Foreskin fibroblast (primary cell): ENCODE measurements at places on chromosomes 5 and 9.
A peak's percentile ranks its signal among the peaks of the same experiment; 100 is the strongest.

GRCh38 chr5:422323-423232 lies 20.4 kb upstream of the EXOC3 start:
- DNase-seq = no peak

GRCh38 chr9:71781391-71781790 lies 13.1 kb upstream of the CEMIP2 start:
- no peak for DNase-seq

DNA sequence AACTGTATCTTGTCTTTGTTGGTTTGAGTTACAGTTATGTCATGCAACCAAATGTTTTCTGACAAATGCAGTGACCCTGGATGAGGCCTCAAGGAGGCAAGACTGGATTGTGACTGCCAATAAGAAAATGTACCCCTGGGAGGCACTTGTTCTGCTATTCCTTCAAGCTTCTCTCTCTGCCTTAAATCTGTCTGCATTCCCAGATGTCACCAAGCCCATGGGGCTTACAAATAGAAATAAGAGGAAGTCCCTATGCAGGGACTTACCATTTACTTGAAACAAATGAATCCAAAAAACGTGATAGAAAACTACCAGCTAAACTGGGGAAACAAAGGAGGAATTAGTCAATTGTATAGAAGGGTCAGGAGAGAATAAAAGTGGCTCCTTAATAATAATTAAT lies 8.2 kb upstream of the PARP8 start:
- no peak for DNase-seq

GRCh38 chr5:74418709-74419108 lies 221.8 kb downstream of the ENC1 start:
- no peak for DNase-seq

DNA sequence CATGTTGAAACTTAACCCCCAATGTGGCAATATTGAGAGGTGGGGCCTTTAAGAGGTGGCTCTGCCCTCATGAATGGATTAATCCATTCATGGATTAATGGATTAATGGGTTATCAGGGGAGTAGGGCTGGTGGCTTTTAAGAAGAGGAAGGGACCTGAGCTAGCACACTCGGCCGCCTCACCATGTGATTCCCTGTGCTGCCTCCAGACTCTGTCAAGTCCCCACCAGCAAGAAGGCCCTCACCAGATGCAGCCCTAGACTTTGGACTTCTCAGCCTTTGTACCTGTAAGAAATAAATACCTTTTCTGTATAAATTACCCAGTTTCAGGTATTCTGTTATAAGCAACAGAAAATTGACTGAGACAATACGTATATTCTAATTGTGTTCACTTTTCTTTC lies 272.2 kb upstream of the DMRT1 start:
- DNase-seq = no peak

- DNase-seq = no peak
These were observed 155.2 kb upstream of the SH3GL2 start for GRCh38 chr9:17423681-17424011.

- DNase-seq = no peak
These were observed 178.3 kb downstream of the DEPDC1B start for GRCh38 chr5:60521376-60522291.

DNA sequence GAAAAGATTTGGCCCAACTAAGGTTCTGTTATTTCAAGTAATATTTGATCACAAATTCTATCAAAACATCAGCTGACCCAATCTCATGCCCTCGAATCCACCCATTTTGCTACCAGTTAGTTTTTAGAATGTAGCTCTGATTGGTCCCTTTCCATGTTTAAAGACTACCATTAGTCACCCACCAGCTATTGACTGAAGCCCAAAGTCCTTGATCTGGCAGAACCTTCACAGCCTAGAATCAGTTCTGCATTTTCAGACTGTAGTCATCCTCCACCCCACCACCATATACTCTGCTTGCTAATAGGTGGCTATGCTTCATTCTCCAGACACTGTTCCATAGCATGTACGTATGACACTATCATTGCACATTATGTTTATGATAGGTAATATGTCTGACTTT lies 182.2 kb upstream of the TARS1 start:
- DNase-seq = peak; percentile 45

GRCh38 chr9:121284733-121285451 lies 16.9 kb downstream of the GSN start:
- DNase-seq = no peak

DNA sequence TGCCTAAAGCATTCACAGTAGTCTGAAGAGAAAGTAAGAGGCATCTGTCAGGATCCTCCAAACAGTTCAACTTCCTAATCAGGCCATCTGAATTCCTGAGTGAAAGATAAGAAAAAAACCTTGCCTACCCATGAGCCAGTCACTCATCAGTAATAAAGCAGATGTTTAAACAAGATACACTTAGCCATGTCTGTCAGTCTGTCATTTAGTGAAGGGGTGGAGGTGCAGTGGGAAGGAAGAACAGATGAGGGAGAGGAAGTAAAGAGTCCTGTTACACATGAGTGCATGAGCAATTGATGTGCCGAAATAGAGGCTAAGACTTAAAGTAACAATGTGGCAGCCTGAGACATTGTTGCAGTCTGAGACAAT lies 29.9 kb upstream of the DMRTA1 start:
- no peak for DNase-seq

GRCh38 chr9:19162026-19162366 lies 34.7 kb upstream of the PLIN2 start:
- DNase-seq = no peak

DNA sequence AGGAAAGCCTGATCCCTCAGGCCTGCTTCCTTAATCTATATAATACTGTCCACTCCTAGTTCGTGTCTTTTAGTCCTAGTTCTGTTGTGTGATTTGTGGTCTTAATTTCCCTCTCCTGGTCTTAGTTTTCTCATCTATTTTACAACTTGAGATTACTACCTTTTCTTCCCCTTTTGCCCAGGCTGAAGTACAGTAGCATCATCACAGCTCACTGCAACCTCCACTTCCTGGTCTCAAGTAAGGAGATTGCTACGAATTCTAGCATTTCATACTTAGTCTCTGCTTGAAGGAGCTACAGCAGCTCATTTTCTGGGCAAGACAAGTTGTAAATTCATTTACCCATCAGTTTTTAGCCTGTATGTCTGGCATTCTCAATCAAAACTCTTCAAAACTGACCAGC lies 5.5 kb downstream of the TRIM32 start:
- DNase-seq = no peak

DNA sequence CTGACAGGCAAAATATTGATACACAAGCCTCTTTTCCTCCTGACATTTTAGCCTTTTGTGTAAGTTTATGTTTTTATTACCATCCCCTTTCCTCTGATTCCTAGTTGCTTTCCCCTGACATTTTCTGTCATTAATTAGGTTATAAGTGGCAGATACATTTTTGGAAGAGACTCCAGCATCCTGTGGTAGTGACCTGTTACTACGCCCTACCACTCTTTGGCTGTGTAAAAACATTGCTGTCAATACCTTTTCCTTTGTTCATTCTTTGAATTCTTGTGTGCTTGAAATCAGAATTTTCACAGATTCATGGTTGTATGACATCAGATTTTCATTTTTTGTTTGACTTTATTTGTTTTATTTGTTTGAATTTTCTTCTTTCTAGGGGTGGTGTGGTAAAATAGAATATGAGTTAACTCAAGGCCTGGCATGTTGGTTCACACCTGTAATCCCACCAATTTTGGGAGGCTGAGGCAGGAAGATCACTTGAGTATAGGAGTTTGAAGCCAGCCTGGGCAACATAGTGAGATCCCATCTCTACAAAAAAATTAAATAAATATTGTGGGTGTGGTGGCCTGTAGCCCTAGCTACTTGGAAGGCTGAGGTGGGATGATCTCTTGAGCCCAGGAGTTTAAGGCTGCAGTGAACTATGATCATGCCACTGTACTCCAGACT lies 43.4 kb downstream of the UBE2R2 start:
- DNase-seq = no peak

DNA sequence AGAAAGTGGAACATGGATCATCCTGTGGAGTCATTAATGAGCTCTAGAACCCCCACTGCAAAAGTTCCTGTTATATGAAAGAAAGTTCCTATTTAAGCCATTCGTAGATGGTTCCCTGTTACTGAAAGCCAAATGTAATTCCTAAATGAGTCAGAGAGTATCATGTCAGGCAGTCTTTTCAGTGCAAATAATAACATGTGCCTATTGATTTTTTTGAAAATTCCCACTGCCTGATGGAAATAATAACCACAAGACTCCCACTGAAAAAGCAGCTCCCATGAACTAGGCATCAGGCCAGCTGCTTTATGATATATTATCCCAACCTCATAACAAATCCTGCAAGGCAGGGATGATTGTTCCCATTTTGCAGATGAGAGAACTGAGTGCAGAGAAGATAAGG lies 217.2 kb downstream of the DAB2IP start:
- peak; percentile 18 for DNase-seq

- DNase-seq = no peak
These were observed 2.4 kb upstream of the TERT start for GRCh38 chr5:1297243-1297642.

GRCh38 chr5:119386596-119387344 lies 31.0 kb downstream of the TNFAIP8 start:
- no peak for DNase-seq

DNA sequence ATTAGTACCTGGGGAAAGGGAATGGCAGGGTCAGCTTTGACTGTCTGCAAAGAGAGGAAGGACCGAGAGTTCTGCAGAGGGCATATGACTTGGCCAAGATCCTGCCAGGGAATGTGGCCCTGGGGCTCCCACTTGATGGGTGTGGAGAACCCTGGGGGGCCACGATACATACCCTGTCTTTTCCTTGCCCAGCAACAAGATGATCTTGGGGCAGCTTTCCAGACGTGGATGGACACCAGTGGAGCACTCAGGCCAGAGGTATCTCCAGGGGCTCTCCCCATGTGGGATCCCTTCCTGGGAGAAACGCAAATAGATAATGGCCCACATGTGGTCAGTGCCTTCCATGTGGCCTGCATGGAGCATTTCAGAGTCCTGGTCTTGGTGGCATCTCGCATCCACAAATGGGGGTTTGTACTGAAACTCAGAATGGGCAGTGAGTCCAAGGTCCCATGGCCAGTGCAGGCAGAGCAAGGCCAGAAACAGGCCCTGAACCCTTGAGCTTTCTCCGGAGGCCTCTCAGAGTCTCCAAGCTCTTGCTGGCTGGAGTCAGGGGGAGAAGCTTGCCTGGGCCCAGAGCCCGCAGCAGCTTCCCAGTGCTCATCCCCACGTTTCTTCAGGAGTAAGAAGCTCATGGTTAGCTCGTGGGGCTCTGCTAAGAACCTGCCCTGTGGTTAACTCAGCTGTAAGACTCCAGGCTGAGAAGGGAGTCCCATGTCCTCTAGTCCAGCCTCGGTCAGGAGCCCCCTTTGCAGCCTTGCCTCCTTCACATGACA lies 18.3 kb upstream of the ORM1 start:
- no peak for DNase-seq

- DNase-seq = peak; percentile 52
These were observed 153.4 kb downstream of the SEC61B start for GRCh38 chr9:99375481-99375880.

DNA sequence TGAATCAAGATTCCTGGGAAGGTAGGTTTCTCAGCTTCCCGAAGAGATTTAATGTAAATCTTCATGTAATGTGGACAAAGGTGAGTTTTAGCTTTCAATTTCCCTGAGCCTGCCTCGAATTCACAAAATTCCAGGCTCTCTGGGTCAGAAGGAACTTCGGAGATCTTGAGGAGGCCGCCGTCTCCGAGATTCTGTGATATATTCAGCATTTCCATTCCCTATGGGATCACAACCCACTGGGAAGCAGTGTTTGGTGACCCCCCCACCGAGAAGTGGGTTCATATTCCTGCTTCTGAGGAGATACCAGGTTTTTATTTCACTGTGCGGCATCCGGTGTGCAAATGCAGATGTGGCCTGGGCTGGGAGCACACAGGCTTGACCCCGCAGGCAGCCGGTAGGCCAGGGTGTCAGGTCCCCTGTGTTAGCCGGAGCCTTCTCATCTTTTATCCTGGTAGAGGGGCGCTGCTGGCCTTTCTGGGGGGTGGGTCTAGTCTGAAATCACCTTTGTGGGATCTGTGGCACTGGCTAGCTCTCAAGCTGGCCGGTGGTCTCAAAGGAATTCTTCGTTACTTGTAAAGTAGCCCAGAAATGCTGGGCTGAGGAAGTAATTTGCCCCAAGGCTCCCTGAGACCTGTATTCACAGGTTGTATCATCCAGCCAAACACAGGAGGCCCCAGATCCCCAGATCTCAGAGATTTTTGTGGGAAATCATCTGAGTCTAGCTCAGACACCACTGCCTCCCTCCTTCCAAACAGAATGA lies 1.4 kb downstream of the PLEKHG4B start:
- no peak for DNase-seq
